ENCODE measurements at places on chromosomes 1 and 21.

- DNase-seq: no peak
Measured at GRCh38 chr1:116139592-116140134, 28.5 kb downstream of the MAB21L3 start.

- DNase-seq: no peak
Measured at GRCh38 chr1:15310544-15310943, 63.5 kb downstream of the FHAD1 start.

GRCh38 chr1:247895163-247895637 lies at the start of gene OR2W3:
Gene OR2W3 (plus strand): TSS chr1:247895587. CDS start chr1:247895587, 0 bp downstream.
- no peak for DNase-seq

- no peak for DNase-seq
Measured at GRCh38 chr1:42767510-42768000, 506 bp downstream of the C1orf50 start.

- DNase-seq: no peak
Measured at GRCh38 chr21:28587748-28588147, 404.9 kb downstream of the LTN1 start.

- no peak for DNase-seq
Measured at GRCh38 chr1:178953034-178953433, 72.7 kb upstream of the FAM20B start.

DNA sequence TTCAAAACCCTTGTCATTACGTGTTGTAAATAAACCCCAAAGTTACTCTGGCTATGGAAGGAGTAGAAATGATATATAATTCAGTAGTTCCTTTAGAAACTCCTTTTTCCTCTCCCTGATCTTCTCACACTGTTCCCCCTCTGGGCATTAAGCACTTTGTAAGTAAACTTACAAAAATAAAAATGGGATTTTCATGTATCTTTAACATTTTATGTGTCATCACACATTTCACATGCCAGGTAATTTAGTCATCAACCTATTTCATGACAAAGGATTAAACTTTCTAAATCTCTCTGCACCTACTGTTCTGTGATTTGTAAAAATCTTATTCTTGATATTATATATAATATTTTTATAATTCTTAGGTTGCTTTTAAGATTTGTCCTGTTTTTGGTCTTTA lies 176.9 kb downstream of the NEK7 start:
- no peak for DNase-seq

DNA sequence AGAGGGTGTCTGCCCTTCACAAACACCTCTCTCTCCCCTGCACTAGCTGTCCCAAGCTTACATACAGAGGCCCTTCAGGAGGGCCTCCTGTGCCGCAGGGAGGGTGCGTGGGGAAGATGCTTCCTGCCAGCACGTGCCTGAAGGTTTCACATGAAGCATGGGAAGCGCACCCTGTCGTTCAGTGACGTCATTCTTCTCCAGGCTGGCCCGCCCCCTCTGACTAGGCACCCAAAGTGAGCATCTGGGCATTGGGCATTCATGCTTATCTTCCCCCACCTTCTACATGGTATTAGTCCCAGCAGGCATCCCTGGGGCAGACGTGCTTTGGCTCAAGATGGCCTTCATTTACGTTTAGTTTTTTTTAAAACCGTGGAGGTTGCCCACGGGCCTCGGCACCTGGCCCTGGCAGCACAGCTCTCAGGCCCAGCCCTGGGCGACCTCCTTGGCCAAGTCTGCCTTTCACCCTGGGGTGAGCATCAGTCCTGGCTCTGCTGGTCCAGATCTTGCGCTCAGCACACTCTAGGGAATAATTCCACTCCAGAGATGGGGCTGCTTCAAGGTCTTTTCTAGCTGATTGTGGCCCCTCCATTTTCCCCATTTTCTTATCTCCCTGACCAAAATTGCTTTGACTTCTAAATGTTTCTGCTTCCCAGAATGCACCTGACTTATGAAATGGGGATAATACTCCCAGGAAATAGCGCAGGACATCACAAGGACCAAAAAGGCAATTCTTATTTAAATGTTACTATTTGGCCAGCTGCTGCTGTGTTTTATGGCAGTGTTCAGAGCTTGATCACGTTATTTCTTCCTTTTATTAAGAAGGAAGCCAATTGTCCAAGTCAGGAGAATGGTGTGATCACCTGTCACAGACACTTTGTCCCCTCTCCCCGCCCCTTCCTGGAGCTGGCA lies 6.1 kb downstream of the NPPA start:
- DNase-seq: no peak

DNA sequence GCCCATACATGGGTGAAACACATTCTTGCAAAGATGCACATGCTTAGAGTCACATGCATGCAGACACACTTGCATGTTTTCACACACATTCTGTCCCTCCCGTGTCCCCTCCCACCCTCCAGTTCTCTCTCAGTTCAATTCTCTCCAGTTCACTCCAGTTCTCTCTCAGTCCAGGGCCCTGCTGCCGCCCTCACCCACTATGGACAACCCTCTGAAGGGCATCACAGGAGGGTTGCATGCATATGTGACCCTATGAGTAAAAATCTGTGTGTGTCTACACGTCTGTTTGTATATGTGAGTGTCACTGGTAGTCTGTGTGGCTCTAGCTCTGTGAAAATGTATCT lies 21.8 kb upstream of the ADGRB2 start:
- DNase-seq: no peak

- no peak for DNase-seq
Measured at GRCh38 chr1:169024800-169025271, 81.7 kb upstream of the ATP1B1 start.

- DNase-seq: no peak
Measured at GRCh38 chr1:111127923-111128643, 11.8 kb downstream of the DRAM2 start.

- DNase-seq: no peak
Measured at GRCh38 chr21:45403825-45404729, 888 bp upstream of the COL18A1 start.

DNA sequence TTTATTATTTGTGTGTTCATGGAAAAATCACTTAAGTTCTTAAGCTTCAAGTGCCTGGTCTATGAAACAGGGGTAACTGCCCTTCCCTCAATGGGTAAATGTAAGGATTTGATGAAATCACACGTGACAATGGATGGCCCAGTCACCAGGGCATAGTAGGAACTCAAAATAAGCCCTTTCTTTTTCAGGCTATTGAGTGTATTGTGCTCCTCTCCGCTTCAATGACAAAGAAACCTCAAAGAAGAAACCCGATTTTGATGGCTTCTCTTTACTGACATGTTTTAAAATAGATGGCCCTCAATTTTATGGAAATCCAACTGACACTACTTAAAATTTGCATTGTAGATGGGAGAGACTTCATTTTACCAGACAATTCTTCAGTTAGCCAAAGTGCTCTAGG lies 543.5 kb downstream of the OMA1 start:
- no peak for DNase-seq

GRCh38 chr1:3915551-3916121 lies 15.6 kb upstream of the C1orf174 start:
- no peak for DNase-seq

DNA sequence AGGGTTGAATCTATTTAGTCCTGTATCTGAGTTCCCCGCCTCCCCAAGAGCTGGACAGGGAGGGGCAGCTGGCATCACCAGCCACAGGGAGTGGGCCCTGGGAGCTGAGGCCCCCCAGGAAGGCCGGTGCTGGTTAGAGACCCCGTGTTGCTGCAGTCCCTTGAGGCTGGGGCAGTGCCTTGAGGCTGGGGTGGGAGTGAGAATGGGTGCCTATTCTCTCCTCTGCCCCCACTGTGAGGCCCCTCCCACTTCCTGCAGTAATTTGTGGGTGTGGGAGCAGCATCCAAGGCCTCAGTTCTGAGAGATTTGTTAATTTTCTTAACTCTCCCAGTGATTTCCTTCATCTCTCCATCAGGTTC lies 2.5 kb upstream of the TRAPPC3 start:
- no peak for DNase-seq

DNA sequence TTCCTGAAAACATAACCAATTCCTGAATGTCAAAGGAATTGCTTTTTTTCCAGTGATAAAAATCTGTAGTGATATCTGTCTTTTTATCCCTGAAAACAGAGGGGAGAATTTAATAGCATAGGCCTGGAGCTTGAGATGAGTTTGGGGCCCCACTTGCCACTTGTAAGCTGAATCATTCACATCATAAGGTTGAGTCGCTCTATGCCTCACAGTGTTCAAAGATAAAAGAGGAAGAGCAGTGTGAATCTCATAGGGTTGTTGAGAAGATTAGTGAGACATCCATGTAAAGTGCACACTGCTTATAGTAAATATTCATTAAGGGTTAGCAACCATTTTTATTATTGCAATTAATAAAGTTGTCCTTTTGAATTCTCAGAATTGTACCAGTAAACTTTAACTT lies 271.3 kb downstream of the DNM3 start:
- no peak for DNase-seq

- no peak for DNase-seq
Measured at GRCh38 chr1:55703726-55704363, 488.7 kb upstream of the USP24 start.

GRCh38 chr1:118323246-118323645 lies 138.2 kb upstream of the SPAG17 start:
- no peak for DNase-seq

DNA sequence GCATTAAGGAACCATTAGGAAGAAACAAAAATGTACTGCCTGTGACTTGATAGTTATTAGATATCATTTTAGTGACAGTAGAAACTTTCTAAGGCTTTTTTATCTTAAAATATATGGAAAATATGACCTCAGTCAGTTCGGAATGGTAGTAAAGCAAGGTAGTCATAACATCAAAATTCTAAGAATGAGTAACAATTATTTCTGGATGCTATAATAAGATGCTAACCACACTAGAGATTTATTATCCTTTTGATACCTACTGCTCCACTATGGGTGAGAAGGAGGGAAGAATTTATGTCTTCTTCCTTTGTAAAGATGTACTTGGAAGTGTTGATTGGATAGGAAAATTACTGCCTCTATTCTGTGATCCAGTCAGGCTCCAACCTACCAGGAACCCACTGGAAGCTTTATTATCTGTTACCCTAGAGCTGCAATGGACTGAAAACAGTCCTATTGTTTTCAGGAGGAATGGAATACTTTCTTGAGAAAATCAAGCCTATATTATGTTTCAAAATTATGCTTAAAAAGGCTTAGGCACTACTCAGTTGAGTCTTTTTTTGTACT lies 8.8 kb downstream of the FMN2 start:
- no peak for DNase-seq

DNA sequence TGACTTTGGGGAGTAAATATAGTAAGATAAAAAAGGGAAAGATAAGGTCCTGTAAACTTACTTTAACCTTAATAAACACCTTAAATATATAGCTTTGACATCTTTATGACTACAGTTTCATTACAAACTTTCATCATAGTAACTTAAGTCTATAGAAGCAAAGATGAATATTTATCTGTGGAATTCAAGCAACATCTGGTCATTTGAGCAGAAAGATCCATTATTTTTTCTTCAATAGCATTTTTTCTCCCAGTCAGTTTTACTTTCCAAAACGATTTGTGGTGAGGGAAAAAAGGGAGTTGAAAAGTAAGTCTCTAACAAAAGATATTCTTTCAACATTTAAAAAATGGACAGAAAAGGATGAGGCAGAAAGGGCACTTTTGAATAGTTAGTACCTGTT lies 69.0 kb downstream of the HMCN1 start:
- DNase-seq: no peak

GRCh38 chr1:184427722-184428121 lies 40.9 kb downstream of the C1orf21 start:
- DNase-seq: no peak

GRCh38 chr21:17834639-17835354 lies 15.6 kb upstream of the C21orf91 start:
- DNase-seq: no peak

DNA sequence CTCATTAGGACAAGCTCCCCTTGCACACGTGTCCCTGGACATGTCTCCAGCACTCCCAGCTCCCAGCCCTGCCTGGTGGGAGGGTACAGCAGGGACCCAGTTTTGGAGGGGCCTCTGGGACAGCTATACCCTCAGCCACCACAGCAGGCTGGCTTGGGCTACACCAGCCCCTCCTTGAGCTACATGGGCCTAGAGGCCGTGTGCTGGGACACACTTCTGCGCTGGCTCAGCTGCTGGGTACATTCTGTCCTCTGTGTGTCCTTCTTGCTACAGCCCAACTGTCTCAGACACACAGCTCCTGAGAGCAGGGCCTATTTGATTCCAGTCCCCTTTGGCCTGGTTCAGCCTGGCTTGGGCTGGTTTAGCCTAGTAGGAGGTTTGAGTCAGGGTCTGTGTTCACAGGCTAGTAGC lies 26.7 kb downstream of the DMAP1 start:
- DNase-seq: no peak

GRCh38 chr1:202131956-202132821 lies 9.5 kb downstream of the GPR37L1 start:
- DNase-seq: no peak

DNA sequence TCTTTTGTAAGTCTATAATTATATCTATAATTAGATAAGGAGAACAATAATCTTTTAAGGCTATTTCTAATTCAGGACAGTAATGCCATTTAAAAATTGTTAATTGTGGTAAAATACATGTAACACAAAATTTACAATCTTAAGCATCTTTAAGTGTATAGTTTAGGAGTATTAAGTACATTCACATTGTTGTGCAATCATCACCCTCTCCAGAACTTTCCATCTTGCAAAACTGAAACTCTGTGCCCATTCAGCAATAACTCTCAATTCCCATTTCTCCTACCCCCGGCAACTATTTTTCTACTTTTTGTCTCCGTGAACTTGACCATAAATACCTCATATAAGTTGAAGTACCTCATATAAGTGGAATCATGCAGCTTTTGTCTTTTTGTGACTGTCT lies 93.9 kb upstream of the KCNA3 start:
- no peak for DNase-seq

DNA sequence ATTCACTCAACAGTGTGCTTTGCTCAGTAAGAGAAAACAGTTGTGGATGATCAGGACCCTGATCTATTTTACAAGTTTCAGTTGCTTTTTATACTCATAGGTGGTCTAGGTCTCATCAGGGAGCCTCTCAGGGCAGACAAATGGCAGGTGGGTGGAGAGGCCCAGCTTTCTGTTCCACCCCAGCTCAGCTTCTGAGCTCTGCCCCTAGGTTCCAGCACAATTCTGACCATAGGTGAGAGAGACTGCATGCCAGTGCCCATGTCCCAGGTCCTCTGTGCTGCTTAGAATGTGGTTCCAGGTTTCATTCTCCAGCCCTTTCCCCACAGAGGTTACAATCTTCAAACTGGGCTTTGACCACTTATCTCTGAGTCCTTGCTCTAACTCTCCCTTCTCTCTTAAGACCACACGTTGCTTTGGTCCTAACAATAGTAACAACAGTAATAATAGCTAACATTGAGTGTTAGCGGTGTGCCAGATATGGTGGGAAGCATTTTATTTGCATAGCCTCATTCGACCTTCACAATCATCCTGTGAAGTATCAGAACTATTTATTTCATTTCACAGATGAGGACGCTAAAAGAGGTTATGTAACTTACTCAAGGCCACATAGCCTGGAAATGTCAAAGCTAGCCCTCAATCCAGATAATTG lies 19.6 kb upstream of the DUSP10 start:
- no peak for DNase-seq

GRCh38 chr1:68953311-68953710 lies 456.4 kb upstream of the DEPDC1 start:
- no peak for DNase-seq

GRCh38 chr1:218642033-218642948 lies 297.2 kb downstream of the TGFB2 start:
- DNase-seq: no peak
